ENCODE measurements at places on chromosomes 1 and 21.

DNA sequence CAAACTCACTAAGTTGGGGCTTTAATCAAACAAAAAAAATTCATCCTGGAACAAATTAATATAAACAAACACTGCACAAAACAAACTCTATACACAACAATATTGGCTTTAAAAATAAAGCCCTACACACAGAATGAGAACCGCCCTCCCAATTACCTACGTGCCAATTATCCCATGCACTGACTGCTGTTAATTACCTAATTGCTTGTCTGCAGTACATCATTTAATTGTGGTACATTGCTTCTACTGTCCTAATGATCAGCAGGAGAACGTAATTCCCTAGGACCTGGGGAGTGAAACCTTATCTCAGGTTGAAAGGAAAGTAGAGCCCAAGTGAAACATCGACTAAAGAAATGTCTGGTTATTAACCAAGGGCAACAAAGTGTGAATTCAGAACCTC is 364.5 kb downstream of the KCNH1 start:
- H3K36me3 ChIP-seq: no peaks in the 10 kb centered on the region
- H3K4me1 ChIP-seq: no peaks in the 10 kb centered on the region
- no peaks in the 10 kb centered on the region for H3K27me3 ChIP-seq
- DNase-seq: no peak

- no peak overlapping the region for H3K4me3 ChIP-seq
- H3K36me3 ChIP-seq: no peaks in the 10 kb centered on the region
- peaks cover 4% of the 10 kb centered on the region for H3K4me1 ChIP-seq
- H3K27ac ChIP-seq: peak overlapping the region; percentile 55
Observed at GRCh38 chr1:88678405-88678804, 5.7 kb upstream of the PKN2 start.

DNA sequence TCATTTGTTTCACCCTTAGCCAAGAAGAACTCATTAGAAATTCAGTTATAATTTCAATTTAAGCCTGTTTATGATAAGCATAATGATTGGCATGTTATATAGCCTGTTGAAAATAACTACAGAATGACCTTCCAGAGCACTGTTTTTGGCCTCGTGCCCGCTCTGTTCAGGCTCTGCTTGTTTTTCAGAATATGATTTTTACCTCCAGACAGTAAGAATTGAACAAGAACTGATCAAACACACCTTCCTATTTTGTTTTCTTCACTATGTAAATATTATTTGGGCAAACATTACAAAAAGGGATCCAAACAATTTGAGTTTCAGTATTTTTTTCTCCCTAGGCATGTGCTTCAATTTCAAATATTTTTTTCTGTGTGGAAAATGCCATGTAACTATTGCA is 48.1 kb upstream of the ANGPTL1 start:
- DNase-seq: no peak
- H3K27ac ChIP-seq: no peak overlapping the region
- H3K27me3 ChIP-seq: no peaks in the 10 kb centered on the region

DNA sequence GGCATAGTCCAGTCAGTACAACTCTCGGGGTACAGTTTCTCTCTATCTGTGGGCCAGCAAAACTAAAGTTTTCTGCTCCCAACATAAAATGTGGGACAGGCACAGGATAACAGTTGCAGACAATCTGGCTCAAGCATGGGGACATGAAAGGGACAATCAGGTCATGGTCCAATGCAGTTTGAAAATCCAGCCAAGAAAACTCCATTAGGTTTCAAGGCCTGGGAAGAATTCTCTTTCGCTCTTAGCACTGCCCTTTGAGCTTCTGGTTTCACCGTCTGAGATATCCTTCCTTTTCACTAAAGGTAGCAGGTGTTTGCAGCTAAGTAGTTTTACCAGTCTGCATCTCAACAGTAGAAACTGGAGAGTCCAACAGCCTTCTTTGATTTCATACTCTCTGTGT is 21.1 kb upstream of the IL22RA1 start:
- H3K27me3 ChIP-seq: peaks cover 44% of the 10 kb centered on the region
- no peak for DNase-seq

DNA sequence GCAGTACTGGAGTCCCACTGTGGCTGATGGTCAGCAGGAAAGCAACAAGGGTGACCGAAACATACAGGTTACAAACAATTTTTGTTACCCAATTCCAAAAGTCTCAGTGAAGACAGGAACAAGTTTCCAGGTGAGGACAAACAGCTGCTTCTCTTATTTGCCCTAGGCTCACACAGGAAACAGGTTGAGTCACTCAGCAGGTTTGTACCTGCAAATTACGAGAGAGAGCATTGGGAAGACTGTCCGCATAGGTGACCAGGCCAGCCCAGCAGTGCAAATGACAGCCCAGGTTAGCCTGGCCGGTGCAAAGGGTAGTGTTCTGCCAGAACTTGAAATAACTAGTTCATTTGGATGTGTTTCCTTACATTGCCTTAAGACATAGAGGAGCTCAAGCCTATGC is 40.0 kb upstream of the DSCAM start:
- no peaks in the 10 kb centered on the region for H3K36me3 ChIP-seq
- DNase-seq: no peak
- H3K4me3 ChIP-seq: no peak overlapping the region
- no peaks in the 10 kb centered on the region for H3K27me3 ChIP-seq
